Stimulated activated CD4-positive, alpha-beta T cell treated with anti-CD3 and anti-CD28 coated beads, Interleukin-2, amount 100 ng/mL, for 24 hours (primary cell): ENCODE measurements at places on chromosomes 1 and 21.

DNA sequence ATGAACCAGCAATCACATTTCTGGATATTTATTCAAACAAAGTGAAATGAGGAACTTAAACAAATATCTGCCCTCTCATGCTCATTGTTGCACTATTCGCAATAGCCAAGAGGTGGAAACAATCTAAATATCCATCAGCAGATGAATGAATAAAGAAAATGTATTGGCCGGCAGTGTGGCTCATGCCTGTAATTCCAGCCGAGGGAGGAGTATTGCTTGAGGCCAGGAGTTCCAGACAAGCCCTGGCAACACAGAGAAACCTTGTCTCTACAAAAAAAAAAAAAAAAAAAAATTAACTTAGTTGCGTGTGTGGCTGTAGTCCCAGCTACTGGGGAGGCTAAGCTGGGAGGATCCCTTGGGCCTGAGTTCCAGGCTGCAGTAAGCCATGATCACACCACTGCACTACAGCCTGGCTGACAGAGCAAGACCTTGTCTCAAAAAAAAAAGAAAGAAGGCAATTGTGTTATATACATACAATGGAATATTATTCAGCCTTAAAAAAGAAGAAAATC is 191.4 kb downstream of the AKT3 start:
- DNase-seq = no peak

DNA sequence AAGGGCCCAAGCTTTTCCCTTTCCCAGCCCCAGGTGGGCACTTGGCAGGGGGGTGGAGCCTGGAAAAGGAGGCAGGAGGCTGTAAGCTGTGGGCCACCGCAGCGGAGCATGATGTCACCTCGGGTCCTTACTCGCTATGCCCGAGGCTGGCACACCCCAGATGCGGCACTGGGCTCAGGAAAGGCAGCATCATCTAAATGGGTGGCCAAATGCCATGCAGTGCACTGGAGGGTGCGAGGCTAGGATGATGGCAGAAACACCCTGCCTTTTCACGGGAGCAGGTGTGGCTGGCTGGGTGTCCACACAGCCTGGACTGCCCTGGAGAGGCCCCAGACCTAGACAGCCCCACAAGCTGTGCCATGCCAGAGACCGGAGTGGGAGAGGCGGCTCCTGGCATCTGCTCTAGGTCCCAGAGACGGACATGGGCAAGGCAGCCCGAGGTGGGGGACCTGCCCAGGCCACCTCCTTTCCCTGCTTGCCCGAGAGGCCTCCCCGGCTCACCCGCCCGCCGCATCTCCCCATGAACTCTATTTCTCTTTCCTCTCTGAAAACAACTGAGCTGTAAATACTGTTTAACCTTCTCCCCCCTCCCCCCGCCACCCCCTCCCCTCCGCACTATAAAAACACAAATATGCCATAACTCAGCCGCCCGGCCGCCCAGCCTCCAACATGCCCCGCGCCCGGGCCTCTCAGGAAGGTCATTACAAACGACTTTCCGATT is 124.7 kb downstream of the CASZ1 start:
- no peak for DNase-seq

DNA sequence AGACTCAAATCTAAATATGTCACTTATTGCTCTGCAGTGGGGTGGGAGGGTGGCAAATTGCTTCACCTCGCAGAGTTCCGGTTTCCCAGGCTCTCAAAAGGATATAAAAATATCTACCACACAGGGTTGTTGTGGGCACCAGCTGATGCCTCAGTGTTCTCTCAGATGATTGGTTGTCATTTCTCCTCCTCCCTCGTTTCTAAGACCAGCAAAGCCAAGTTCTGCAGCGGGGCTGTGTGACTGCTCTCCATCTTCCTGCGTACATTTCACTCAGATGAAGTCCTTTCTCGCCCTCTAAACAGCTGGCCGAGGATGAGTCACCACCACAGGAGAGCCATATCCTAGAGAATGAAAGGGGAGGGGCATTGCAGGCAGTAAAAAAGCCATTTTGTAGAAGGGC is 35.0 kb upstream of the VWA5B1 start:
- no peak for DNase-seq

DNA sequence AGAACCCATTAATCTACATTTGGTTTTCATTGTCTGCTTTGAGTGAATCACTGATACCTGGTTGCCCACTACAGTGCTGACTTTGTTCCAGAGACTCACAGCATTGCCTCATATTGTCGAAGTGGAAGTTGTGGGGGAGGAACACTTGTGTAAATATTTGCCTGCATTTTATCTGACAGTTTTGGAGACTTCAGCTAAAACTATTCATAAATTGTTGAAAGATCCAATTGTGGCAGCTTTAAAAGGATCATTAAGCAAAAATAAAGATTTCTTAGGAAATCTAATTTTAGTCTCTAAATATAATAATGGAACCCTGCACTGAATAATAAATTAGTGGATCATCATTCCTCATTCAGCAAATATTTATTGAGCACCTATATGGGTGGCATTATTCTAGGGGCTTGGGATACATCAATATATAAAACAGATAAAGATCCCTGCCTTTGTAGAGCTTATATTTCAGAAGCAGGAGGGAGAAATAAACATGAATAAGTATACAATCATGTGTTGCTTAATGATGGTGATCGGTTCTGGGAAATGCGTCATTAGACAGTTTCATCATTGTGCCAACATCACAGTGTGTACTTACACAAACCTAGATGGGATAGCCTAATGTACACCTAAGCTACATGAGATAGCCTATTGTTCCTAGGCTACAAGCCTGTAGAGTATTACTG is 73.5 kb downstream of the OSBPL9 start:
- DNase-seq = no peak

- no peak for DNase-seq
Measured at GRCh38 chr1:39139723-39140360, 64.7 kb upstream of the MACF1 start.

DNA sequence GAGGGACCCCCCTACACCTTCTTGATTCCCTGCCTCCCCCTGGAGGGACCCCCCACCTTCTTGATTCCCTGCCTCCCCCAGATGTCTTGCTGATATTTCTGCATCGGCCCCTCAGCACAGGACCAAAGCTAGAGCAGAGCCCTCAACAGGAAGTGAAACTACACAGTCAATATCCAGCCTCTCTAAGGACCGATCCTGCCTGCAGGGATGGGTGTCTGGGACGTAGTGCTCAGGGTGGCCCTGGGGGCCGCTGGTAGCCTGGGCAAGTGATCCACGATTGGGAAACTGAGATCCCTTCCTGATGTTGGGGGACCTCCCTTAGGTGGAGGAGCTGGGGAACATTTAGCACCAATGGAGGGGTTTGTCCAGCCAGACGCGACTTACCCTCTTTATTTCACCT is 3.9 kb upstream of the LEFTY2 start:
- no peak for DNase-seq

DNA sequence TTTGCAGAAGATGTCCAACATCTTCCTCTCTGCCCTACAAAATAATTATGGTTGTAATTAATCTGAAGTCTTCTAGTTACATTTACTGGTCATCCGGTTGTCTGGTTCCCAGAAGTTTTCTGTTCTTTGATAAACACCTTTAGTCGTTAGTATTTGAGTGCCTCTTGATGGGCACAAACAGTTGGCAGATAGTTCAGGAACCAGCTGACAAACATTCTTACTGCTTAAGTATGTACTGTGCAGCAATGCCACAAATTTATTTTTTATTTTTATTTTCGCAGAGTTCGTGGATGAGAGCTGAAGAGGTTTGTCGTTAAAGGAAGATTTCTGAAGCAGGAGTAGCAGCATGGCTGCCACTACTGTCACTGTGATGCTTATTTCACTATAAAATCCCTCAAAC is 84.7 kb downstream of the RABGAP1L start:
- DNase-seq = no peak

- no peak for DNase-seq
Measured at GRCh38 chr1:186240436-186240835, 134.6 kb downstream of the TPR start.

DNA sequence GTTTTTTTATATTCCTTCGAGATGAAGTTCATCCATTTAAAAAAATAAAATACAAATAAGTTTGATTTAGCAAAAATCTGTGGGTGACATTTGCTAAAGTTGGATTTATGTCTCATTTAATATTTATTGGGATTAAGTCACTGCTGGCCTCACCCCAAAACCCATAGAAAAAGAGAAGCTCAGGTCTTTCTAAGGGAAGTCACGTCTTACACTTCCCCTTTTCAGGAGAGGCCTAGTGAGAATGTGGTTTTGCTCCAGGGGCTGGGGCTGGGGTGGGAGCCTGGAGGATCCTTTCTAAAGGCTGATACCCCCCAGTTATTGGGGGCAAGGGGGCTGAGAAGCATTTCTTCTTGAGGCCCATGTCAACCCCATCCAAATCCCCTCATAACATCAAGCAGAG is 300.3 kb downstream of the DSCAM start:
- no peak for DNase-seq

DNA sequence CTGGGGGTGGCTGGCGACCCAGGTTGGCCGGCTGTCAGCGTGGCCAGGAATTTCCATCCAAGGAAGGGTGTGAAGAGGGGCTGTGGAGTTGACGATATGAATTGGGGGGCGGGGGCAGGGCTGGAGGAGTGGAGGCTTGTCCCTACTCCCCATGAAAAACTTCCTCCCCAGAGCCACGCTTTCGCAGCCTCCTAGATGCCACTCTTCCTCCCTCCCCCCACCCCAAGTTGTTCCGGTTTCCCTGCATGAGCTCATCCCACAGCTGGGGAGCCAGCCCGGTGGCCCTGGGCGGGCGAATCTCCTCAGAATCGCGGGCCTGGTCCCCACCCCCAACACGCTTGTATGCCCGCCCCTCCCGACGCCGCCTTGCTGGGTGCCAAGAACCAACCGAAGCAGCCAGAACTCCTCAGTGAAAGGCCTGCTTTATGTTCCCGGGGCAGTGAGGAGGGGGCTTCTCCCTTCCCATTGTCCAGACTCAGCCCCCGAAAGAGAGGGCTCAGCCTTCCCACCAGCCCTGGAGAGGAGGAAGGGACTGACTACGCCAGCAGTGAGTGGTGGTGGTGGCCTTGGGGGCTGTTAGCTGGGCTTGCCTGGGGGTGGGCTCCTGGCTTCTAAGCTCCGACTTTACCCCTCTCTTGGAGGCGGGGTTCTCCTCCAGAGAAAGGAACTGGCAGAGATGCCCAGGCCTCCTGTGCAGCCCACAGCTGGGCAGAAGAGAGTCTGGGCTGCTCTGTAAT is 1.8 kb upstream of the CSMD2 start:
- no peak for DNase-seq

DNA sequence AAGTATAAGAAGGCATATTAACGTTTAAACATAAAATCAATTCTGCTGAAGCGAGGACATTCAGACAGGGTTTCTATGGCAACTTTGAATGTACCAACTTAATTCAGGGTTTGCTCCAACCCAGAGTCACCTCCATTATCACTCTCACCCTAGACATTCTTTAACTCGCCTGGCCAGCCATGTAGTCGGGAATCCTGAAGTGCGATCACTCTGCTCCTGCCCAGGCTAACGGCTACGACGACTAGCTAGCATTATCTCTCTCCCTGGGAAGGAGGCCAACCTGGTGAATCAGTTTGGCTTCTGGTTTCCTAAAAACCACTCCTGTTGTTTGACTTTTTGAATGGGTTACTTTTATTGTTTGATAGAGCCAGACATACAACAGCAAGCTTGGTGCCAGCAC is 38.9 kb upstream of the ZBTB18 start:
- DNase-seq = no peak

DNA sequence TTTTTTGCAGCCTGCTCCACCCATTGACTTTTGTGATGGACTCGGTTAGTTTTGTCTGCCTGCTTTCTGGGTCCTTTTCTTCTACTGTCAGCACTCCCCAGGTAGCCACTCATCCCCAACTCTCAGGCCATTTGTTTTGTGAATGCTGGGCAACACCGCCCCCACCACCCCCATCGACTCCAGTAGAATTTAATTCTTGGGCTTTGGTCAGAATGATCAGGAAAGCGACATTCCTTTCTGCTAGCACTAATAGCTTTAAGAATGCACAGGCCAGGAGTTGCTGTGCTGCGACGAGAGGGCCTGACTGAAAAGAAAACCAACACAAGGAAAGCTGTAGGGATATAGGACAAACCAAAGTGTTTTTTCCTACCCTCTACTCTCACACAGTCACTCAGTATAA is 144.4 kb downstream of the CDC7 start:
- DNase-seq = no peak

DNA sequence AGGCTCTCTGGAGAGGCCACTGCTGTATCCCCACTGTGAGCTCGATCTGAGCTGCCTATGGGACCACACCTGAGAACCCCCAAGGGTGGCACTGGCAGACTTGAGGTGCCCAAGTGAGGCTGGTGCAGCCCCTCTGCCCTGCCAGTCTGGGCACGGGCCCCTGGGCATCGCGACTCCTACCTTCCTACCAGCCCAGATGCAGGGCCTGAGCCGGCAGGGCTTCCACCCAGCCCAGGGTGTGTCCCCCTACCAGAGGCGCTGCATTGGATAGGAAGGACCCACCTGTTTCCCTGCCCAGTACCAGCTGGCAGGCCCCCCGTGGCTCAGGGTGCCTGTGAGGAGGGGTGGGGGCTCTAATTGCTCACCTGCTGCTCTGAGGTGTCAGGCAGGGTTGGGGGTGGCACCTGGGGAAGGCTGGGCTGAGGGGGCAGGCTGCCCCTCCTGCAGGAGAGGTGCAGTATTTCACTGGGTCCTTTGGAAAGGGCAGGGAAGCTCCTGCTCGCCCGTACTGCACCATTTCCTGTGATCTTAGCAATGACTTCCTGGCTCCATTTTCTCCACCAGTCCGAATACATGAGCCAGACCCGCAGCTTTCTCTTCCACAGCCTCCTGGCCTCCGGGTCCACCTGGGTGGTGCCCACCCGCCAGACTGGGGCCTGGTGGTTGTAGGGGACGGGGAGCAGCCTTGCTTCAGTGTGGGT is 11.8 kb downstream of the TP73 start:
- DNase-seq = no peak

GRCh38 chr1:243233908-243234307 is 21.2 kb downstream of the CEP170 start:
- no peak for DNase-seq

- DNase-seq = no peak
Measured at GRCh38 chr1:189312499-189312898, 1165.2 kb downstream of the BRINP3 start.

GRCh38 chr1:88216441-88216840 is 467.6 kb upstream of the PKN2 start:
- DNase-seq = no peak

GRCh38 chr1:32896451-32896850 is 4.7 kb downstream of the TMEM54 start:
- no peak for DNase-seq

DNA sequence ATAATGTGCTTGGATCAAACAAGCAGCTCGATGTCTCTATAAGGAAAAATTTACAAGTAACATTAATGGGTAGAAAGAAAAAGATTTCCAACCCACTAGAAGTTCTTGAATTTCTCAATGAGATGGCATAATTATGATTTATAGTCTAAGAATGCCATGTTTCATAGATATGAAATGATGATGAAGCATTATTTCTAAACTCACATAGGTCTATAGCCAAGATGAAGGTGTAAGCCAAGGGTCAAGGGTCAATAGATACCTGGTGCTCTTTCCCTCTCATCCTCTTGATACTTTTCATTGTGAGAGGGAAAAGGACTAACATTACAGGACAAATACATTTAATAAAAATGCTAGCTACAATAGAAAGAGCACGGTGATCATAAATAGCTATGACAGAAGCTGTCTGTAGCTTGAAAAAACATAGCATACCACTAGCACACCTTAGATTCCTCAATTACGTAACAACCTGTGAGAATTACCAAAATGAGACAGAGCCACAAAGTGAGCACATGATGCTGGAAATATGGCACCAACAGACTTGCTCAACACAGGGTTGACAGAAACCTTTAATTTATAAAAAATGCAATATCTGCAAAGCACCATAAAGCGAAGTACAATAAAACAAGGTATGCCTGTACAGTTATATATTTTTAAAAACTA is 26.3 kb upstream of the F13B start:
- DNase-seq = no peak
